Activated CD8-positive, alpha-beta memory T cell treated with anti-CD3 and anti-CD28 coated beads for 1 hour (primary cell): ENCODE measurements at places on chromosomes 4 and X.

DNA sequence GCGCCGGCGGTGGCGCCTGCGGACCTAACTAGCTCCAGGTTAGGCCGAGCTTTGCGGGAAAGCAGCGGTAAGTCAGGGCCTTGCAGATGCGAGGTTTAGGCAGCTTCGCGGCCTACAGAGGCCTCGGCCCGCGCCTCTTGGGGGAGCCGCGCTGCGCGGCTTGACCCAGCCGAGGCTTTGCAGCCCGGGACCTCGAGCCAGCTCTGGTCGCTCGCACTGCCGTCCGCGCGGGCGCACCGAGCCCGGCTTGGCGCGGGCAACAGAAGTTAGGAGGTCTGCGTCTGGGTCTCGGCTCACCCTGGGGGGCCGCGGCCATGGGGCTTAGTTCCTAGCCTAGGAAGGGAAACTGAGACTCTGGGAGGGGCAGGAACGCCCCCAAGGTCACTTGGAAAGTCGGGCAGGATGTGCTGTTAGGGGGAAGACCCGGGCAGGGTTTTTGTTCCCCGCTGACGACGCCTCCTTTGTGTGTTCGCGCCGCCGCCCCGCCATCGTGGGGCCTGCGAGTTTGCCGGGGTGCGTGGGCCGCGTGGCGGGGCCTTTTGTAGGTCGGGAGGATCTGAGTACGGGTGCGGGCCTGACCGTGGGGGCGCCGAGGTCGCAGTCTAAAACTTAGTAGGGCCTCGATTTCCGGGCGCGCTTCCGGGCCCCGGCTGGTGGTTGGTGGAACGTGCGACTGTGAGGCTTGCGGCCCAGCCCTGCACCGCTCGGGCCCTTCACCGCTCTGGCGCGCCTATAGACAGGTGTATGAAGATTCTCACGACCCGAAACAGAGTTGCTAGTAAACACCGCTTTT lies 482 bp downstream of the RNF4 start:
- peak; percentile 55 for DNase-seq

GRCh38 chrX:55839485-55839884 lies 121.9 kb downstream of the RRAGB start:
- no peak for DNase-seq

DNA sequence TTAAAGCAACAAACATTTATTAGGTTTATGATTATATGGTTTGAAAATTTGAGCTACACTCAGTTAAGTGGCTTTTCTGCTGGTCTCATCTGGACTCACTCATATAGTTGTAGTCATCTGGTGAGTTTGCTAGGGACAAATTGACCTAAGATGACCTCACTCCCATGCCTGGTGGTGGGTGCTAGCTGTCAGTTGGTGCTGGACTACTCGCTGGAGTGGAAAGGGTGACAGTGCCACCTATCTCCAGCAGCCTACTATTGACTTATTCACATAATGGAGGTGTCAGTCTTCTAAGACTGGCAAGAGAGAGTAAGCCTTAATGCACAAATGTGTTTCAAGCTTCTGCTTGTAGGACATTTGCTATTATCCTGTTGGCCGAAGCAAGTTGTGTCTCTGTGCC lies 88.2 kb downstream of the TASL start:
- no peak for DNase-seq

DNA sequence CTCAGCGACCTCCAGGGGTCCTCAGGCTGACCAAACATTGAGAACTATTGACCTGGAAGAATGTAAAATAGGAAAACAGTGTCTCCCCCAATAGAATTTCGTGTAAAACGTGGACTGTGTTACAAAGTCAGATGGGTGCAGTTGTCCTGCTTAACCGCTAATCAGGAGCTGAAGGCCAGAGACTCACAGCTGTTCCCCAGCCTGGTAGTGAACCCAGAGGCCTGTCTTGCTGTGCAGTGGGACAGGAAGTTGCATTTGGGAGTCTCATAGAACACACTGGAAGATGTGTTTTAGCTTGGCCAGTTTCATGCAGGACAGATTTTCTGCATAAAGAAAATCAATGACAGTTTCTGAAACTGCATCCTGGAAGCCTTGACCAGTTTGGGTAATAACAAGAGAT lies 151.5 kb downstream of the PTTG2 start:
- no peak for DNase-seq

DNA sequence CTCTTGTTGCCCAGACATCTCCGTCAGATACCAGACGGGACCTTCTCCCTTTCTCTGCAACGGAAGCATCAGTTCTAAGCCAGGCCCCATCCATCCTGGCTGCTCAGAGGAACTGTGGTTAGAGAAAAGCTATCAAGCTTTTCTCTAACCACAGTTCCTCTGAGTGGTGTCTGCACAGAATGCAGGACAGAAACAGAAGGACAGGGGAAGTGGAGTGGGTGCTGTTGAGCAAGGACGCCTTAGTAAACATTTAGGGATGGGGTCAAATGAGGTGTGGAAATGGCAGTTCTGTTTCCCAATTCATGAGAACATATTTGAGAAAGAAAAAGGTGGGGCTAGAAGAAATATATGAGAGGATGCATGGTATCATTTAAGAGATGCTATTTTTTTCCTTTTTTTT lies 283.8 kb downstream of the CRLF2 start:
- DNase-seq: no peak

GRCh38 chr4:154492288-154492687 lies 689 bp upstream of the DCHS2 start:
- no peak for DNase-seq

- no peak for DNase-seq
Measured at GRCh38 chrX:1398431-1399340, 6.8 kb upstream of the SLC25A6 start.

DNA sequence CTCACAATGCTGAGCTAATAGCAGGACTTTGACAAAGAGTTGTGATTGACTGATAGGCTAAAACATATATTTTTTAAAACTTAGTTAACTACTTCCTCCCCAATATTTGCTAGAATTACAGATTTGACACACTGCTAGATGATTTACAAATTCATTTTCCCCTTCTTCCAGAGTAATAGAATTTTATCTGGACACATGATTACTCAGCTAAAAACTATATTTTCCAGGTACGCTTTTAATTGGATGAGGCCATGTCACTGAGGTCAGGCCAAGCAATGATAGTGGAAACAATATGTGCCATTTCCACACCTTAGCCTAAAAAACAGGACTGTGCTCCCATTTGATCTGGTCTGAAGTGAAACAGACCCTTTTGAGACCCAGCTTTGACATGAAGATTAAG lies 193.3 kb upstream of the PGRMC2 start:
- no peak for DNase-seq

DNA sequence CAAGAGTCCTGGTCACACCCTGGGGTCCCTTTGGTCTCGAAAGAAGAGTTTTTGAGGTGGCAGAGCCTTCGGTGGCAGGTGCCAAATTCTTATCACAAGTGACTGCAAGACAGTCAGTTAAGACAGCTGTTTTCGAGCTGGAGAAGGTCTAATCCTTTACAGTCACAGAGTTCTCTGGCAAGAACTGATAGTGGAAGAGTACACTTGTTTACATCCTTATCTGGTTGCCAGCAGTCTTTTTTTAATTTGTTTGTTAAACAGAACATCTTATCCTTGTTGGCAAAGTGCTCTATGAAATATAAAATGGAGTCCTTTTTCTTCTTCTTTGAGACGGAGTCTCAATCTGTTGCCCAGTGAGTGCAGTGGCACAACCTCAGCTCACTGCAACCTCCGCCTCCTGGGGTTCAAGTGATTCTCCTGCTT lies 50.4 kb upstream of the ELOVL6 start:
- DNase-seq: no peak

GRCh38 chrX:68415316-68415715 lies 18.0 kb downstream of the OPHN1 start:
- no peak for DNase-seq

- no peak for DNase-seq
Measured at GRCh38 chr4:6125103-6125651, 75.2 kb downstream of the JAKMIP1 start.

DNA sequence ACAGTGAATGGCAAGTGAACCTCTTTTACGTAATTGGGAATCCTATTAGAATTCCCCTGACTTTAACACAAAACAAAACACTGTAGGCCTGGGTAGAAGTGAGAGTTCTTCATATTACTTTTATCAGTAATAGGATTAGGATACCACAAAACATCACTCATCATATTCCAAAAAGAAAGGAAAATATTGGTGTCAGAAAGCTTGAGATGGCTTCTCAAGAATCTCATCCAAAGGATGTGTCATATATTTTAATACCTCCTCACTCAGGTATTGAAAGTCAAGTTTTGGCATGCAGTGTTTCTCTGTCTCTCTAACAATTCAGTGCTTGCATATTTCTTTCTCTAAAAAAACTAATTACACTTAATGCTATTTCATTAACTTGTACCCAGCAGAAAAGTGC lies 173.2 kb downstream of the PDGFC start:
- DNase-seq: no peak

DNA sequence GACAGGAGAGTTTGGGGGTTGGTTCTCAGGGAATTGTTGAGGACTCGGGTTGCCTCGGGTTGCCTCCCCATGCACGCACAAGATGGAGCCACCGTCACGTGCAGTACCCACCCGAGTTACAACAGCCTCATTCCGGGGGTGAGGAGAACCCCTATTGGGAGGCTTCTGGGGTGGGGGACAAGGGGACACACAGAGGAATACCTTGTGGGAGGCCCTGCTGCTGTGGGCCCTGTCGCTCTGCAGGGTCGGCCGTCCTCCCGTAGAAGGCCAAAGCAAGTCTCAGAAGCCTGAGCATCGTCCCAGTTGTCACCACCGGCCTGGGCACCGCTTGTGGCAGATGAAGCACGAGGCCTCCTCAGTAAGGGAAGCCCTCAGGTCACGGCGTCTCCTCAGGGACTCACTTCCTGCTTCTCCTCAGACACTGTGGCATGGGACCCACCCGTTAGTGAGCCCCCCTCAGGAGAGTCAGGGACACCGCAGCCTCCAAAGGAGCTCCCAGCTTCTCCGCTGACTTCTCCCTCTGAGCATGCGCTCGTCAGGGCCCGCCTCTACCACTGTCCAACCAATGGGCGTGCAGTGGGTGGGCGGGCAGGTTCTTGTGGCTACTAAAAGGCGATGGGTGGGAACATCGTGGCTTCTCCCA lies at the start of gene CT55:
Gene CT55 (minus strand): TSS at position 522 of the 643 bp plus-strand sequence. CDS start 227 bp downstream, at position 295.
- DNase-seq: no peak

DNA sequence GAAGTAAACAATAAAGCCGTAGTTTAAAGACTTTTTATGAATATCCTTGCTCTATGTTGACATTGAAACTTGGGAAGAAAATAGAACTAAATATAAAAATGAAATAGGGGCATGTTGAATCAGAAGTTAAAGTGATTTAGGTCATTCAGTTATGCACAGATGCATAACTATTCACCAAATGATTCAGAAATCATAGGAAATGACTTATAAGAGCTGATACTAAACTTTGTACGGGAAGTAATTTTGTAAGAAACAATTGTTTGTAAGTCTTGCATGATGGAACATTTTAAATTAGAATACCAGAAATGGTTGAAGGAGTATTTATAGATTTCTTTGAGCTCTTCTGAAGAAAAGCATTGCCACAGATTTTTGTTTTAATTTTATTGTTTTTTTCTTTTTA lies 246.5 kb downstream of the CPE start:
- no peak for DNase-seq

GRCh38 chr4:127775843-127776242 lies 6.3 kb upstream of the HSPA4L start:
- DNase-seq: no peak

DNA sequence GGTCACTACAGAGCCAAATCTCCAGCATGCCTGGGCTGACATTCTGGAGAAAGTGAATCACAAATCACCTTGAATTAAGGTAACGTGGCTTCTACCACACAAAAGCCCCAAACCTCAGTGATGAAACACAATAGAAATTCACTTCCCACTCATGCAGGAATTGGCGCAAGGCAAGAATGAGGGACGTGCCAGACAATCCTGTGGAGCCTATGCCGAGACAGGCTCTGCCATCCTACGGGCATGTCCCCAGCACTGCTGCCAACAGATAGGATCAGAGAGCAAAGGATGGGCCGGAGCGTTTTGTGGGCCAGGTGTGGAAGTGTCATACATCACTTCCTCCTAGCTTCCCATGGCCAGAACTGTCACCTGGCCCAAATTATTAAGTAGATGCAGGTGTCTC lies 118.0 kb downstream of the IRF2 start:
- DNase-seq: no peak

DNA sequence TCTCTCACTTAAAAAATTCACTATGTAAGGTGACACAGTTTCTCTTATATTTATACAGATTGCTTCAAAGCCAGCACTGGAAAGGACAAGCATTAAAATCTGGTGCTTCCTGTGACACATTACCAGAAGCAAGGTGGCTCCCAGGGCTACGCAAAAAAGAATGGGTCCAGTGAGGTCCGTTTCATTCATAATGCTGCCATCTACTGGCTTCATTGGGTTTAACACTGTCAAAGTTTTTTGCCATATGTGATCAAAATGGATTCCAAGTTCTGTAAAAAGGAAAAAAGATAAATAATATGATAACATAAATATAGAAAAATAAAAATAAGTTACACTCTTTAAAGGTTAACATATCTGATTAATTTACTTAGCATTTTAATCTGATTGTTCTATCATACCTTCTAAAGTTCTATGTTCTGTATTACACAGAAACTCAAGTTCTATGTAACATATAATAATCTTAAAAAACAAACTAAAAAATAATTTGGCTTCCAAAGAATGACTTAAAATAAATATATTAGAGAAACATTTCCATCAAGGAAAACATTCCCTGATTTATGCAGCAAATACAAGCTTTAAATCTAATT lies 22.1 kb downstream of the YIPF7 start:
- DNase-seq: no peak

- DNase-seq: no peak
Measured at GRCh38 chrX:107549504-107549903, 78.8 kb upstream of the PRPS1 start.

GRCh38 chrX:25141684-25142083 lies 125.9 kb upstream of the ARX start:
- DNase-seq: no peak

DNA sequence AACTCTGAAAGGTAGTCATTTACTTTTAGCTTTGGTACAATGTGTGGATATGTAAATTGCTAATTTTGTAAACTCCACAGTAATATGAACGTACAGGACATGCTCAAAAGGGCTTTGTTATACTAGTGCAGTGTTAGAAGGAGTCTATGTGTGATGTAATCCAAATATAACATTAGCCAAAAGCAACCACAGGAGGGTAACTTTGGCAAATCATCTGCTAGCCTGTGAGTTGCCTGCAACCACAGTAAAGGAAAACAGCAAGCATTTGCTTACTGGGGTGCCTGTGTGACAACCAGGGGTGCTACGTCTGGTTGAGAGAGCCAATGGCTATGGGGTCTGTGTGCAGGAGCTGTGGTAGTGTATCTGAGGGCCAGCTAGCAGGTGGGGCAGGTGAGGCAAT lies 245.8 kb downstream of the ADAMTS3 start:
- no peak for DNase-seq

GRCh38 chrX:131812847-131813825 lies 210.0 kb upstream of the STK26 start:
- DNase-seq: peak; percentile 75

DNA sequence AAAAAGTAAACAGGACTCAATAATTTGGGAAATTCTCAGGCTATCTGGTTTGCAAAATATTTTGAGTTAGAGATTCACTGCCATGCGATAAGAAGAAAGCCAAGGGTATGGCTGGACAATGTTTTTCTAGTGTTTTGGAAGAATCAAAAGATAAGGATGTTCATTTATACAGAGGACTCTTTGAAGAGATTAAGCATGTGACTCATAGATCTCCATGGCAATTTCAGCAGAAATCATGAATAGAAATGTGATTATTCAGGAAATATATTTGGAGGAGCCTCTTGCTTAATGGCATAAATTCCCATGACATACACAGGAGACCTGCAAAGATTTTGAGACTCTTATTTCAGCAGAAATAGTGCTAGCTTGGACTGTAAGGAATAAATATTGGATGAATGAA lies 16.7 kb upstream of the FRAS1 start:
- no peak for DNase-seq

GRCh38 chr4:108941904-108942430 lies 179.1 kb upstream of the ETNPPL start:
- no peak for DNase-seq
